CD4-positive, alpha-beta T cell treated with Interleukin-4 for 1 hour (primary cell): ENCODE measurements at places on chromosomes 12 and 14.
A peak's percentile ranks its signal among the peaks of the same experiment; 100 is the strongest.

DNA sequence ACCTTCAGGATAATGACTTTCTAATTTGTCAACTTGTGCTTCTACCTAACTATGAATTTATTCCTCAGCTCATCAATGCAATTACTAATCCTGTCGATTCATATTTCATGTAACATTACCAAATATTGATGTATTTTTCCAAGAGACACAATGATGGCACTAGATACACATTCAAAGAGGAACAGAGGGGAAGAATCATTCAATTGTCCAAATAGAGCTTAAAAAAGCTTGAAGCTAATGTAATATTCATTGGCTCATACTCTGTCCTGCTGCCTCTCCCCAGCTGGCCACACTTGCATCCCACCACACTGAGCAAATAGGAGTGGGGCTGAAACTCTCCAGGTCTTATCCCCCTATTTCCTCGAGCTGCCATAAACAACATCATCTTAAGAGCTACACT lies 9.3 kb downstream of the TESPA1 start:
- no peak for DNase-seq

- no peak for DNase-seq
Measured at GRCh38 chr12:95551305-95551704, at the start of gene USP44. TSS of gene USP44 (minus strand) at chr12:95551476. CDS start at chr12:95534256, 17,220 bp downstream.

- DNase-seq: no peak
Measured at GRCh38 chr14:82879949-82880535, 1346.4 kb upstream of the SEL1L start.

DNA sequence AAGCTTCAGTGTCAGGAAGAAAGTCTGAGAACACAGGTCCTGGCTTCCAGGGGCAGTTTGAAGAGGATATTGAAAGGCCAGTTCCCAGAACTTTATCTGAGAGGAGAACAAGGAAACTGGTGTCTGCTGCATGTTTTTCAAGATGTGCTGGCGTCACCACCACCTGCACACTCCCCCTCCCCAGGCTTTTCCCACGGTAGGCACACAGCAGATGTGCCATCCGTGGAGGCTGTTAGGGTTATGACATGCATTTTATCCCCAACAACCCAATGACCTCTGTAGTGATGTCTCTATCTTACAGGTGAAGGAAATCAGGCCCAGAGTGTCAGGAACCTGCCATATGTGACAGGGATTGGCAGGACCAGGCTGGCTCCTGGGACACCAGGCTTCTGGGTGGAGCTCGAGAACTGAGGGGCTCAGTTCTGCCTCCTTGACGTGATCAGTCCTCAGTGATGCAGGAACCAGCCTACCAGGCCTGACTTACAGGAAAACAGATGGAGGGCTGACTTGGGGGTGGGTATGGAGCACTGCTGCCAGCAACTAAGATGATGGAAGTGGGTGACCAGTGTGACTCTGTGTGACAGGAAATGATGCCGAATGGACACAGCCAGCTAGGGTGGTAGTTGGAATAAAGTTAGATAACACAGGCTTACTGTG lies 16.8 kb downstream of the SLC25A47 start:
- DNase-seq: no peak

DNA sequence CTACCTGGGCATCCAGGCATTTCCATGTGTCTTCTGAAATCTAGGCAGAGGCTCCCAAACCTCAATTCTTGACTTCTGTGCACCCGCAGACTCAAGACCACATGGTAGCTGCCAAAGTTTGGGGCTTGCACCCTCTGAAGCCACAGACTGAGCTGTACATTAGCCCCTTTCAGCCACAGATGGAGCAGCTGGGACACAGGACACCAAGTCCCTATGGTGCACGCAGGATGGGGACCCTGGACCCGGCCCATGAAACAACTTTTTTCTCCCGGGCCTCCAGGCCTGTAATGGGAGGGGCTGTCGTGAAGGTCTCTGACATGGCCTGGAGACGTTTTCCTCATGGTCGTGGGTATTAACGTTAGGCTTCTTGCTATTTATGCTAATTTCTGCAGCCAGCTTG lies 330.0 kb downstream of the RERGL start:
- no peak for DNase-seq

DNA sequence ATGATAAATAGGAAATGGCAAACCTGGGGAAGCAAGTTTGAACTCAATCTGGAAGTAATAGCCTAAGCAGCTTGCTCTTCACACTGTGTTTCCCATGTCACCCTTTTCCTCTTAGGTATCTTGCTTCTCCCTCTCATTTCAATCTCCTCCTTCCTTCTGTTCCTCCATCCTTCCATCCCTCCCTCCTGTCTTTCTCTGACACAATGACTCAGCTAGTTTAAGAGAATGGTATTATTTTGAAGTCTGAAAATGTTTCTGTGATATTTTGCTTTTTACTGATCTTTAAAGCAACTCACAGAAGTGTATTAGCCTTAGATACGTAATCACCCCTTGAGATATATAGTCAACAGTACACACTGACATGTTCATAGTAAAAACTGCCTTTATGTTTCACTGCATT lies 55.9 kb upstream of the FGD4 start:
- DNase-seq: no peak

DNA sequence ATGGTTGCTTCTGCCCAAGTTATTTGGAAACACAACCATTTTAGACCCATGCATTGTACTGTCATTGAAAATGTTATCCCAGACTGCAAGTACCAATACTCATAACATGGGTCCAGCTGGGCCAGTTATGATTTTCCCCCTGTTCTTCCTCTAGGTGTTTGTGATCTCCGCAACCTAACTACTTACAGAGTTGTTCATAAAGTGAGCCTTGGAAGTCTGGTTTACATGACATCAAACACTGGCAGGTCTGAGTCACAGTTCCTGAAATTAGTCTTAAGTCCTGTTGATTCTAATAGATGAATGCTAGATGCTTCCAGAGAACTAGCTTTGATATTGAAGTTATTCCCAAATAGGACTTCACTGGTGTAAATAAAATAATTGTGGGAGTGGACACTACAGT lies 487.0 kb downstream of the MED13L start:
- DNase-seq: no peak

GRCh38 chr14:103695296-103696069 lies 19.8 kb downstream of the XRCC3 start:
- no peak for DNase-seq

DNA sequence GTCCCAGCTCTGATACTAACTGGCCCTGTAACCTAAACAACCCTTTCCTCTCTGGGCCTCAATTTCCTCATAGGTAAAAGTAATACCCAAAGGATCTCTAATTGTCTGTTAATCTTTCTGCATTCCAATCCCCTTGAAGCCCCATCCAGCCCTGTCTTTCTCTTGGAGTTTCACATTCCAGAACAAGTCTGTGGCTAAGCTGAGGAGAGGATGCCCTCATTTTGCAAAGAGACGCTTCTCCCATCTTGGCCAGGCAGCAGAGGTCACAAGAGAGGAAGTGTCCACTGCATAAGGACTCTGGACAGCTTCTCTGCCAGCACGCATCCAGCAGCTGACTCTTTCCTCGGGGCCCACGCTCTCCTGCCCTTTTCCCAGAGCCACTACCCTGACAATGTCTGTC lies 263.4 kb upstream of the FKBP4 start:
- DNase-seq: no peak

DNA sequence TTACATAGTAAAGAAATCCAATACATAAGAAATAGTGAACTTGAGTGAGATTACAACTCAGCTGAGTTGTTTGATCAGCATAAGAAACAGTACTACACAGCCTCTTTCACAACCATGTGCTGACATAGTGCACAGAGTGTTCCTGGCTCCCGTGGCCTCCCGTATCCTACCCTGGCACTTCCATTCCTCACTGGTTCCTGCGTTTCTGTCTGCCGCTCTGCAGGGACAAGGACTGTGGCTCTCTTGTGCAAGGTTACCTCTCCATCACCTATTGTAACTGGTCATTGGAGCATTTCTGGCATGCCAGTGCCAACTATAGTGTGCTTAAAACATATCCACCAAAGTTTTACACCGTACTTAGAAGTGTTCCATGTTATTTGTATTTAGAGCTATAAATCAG lies 46.3 kb upstream of the PCED1B start:
- no peak for DNase-seq

GRCh38 chr14:63006531-63006930 lies 38.7 kb downstream of the KCNH5 start:
- DNase-seq: no peak

DNA sequence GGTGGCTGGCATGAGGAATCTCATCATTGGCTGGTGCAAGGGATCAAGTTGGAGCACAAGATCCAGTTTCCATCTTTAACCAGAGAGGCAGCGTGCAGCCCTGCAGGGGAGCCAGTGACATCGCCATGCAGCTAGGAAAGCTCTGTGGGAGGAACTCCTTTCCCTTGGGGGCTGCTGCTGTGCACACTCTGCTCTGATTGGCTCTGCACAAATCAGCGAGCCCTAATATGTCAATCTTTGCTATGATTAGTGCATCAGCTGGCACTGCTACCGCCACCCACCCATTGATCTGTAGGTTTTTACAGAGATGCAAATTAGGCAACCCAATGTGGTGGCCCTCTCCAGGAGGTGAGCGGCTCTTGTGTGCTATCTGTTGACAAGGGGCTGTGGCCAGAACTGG lies 262.6 kb downstream of the PCNX1 start:
- no peak for DNase-seq

DNA sequence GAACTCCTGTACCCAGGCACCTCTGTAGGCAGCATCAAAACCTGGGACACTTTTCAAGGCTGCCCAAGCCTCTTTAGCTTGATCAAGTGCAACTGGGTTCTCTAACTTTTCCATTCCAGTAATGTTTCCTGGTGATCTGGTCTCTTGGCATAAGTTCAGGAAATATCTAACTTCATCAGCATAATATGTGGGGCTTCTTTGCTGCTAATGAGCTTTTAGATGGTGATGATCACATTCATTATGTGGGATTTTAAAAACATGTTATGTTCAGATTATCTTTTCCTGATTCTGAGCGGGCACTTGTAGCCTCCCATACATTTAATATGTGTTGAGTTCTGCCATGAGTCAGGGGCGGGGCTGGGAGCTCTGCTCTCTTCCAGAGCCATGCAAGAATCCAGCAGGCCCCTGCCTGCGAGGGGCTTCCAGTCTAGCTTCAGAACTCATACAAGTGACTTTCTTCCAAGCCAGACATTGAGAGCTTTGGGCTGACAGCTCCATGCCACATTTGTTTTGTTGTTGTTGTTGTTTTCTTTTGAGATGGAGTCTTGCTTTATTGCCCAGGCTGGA lies 39.5 kb upstream of the RIN3 start:
- DNase-seq: no peak

DNA sequence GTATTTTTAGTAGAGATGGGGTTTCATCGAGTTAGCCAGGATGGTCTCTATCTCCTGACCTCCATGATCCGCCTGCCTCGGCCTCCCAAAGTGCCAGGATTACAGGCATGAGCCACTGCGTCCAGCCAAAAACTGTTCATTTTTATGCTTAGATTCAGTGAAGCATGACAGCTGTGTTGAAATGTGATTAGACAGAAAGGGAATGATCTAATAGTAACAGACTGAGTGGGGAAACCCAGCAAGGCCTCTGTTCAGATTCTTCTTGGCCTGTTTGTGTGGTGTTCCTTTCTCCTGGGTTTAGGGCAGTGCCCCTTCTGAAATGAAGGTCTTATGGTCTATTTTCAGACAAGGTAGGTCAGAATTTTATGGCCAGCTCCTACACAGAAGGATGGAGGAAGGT lies 11.8 kb upstream of the ABCD4 start:
- DNase-seq: no peak

- no peak for DNase-seq
Measured at GRCh38 chr12:90086281-90086680, 377.6 kb upstream of the ATP2B1 start.

- DNase-seq: peak; percentile 77
Measured at GRCh38 chr14:64671591-64671990, 32.6 kb upstream of the PLEKHG3 start.

DNA sequence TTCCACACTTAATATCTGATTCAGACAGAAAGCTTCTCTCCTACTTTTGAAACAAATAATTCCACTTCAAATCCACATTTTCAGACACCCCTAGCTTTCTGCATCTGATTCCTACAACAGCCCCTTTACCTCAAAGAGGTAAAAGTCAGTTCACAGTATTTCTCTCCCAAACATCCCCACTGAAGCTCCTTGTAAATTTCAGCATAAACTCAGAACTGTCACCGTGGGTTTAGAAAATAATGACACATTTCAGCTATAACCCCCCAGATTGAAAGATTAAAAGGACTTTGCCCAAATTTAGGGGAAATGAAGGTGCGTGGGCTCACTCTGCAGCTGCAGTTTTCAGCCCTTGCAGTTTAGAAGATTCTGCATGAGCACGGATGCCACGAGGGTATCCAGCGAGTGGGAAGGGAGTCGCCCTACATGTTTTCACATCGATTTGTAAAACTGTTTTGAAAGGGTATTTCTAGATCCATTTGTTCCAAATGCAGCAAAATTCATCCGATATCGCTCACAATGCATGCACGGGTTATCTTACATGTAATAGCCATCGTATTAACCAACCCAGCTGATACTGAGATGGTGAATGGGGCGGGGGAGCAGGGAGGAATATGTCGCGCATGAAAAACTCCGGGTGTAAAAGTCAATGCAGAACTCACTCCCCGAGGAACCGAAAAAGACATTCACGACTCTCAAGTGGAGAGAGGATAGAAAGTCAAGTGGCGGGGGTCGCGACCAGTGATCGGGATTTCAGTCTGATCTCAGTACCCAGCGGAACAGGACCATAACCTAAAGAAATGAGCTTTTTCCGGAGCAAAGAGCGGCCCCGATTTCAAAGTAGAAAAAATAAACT lies 5.0 kb upstream of the CCND2 start:
- peak; percentile 62 for DNase-seq

DNA sequence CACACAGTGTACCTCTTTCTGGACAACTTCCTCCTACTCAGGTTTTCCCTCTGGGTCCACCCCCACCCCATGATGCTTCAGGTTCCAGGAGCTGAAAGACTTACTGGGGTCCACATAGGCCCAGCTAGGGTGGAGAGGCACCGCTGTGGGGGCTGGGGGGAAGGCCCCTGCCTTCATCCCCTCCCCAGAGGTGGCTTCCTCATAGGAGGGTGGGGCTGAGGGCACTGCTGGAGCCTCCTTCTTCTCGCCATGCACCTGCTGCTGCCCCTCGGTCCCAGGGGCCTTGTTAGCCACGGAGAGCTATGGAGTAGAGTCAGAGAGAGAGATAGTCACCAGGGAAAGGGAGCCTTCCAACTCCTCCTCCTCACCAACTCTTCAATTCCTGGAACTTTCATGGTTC lies 2.7 kb downstream of the FAIM2 start:
- DNase-seq: no peak

GRCh38 chr14:36099619-36100018 lies 76.9 kb downstream of the PTCSC3 start:
- no peak for DNase-seq

DNA sequence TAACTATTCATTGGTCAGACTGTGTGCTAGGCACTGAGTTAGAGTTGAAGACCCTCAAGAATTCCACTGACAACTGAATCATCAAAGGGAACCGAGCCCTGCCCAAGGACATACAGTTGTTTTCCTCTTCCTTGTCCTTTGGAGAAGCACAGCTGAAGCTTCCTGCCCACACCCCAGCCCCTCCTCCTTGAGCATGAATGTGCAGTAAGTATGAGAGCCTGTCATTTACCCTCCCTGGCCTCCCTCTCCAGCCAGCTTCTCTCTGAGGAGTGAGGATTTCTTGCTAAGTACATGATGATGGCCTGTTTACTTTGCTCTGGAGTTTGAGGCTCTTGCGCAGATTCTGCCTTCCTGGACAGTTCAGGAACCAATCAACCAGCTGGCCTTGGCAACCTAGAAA lies 235.2 kb downstream of the CACNA1C start:
- DNase-seq: no peak
